ENCODE measurements at places on chromosomes 1 and 21. TPM values are rescaled to one million over a fixed set of nuclear protein-coding genes. Genes with fewer than 3 reads are reported as not detected.

DNA sequence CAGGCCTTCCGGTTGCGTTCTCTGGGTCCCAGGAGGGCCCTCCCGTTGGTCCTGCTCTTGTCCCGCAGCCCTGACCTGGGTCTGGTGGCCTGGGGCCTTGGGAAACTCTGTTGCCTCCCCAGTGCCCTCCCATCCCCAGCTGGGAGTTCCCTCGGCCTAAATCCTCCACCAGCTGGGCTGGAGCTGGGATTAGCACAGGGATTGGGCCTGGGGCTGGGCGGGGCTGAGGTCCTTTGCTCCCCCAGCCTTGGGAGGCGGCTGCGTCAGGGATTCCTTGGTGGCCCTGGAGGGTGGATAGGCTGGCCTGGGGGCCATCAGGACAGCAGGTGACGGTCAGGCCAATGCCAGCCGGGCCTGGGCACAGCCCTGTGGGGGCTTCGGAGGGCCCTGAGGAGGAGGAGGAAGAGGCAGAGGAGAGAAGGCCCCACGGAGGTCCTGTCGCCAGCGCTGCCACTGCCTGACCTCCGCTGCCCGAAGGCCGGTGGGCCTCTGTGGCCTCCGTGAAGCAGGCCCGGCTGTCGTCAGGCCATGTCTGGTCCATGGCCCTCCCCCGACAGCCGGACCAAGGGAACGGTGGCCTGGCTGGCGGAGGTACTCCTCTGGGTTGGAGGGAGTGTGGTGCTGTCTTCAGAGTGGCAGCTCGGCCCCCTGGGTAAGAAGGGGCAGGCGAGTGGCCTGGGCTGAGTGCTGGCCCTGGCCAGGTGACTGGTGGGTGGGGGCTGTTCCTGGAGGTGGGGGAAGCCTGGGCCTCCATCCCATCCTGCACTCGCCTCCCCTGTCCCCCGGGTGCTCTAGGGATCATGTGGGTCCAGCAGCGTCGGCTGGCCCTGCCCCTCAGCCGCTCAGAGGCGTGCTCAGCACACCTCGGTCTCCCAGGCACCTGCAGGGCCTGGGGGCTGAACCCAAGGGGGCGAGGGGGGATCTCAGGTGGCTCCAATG is at the start of gene PLCH2:
Gene PLCH2, plus strand, starts transcription at position 229 of the 939 bp plus-strand sequence. Its CDS starts 300 bp downstream, at position 529.
- DNase-seq: no peak

DNA sequence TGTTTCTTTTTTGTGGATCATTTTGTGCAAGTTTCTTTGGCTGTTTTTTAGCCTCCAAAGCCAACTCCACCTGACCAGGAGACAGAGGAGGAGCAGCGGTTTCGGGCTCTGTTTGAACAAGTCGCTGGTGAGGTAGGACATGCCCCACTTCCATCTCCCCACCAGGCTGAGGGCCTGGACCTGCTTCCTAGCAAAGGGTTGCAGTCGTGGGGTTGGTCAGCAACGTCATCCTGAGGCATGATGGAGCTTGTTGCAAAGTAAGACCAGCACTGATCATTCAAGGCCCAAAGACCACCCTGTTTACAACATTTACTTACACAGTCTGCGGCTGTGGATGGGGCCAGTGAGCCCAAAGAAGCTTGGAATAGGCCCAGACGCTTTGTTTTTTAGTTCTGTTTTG is 40.3 kb downstream of the CAPN9 start:
- DNase-seq: no peak

GRCh38 chr21:36966821-36967768 is 626 bp upstream of the HLCS start:
- no peak for DNase-seq

GRCh38 chr21:37005548-37006485 is 685 bp upstream of the RIPPLY3 start:
- DNase-seq: no peak

The IGSF9 gene
- 3.1 TPM for polyA plus RNA-seq

GRCh38 chr1:112862753-112863426 is 93.1 kb downstream of the SLC16A1 start:
- no peak for DNase-seq

The TNNI3K gene
- polyA plus RNA-seq: 0.32 TPM

The CHRM3 gene
- 0.54 TPM for polyA plus RNA-seq

- no peak for DNase-seq
Measured at GRCh38 chr1:105865546-105865945, 1190.9 kb upstream of the PRMT6 start.

DNA sequence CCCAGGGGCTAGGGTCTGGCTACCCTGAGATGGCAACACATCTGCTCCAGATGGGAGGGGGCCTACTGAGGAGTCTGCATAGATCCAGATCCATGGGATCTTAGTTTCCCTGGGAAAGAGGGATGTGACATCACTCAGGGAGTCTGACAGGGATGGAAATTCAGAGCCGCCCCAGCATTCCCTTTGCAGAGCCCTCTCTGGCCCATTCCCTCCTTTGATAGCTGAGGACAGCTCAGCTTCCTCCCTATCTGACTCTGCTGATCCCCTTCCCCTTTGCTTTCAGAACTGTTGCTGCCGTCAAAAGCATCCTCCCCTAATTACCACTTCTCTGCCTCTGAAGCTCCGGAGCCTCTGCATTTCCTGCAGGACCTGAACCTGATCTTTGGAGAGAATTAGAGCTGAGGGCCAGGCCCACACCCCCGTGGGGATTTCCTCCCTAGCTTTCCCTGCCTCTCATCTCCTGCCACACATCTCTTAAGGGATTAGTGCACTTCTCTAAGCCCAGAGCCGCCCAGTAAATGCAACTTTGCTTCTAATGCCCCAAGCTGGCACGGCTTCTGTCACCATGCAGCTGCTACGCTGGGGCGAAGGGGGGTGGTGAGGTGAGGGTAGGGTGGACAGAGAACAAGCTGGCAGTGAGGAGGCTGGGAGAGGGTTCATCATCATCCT is 9.5 kb upstream of the ASCL5 start:
- DNase-seq: no peak

DNA sequence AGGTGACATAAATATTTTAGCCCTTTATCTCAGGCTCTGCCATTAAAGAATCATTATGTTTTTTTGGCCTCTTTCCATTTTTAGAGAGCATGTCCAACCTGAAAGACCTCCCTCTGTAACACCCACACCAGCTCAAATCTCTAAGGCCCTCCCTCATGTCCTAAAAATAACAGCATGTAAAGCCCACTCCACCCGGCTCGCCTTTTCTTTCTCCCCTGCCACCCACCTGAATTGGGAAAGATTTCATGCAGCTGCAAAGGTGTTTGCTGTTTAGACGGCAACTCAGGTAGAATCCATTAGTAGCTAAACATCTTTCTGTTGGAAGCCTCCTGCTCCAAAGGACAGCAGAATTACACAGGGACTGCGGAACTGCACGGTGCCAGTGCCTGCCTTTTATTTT is 79.9 kb downstream of the DMRTA2 start:
- DNase-seq: no peak

The LORICRIN gene
- polyA plus RNA-seq: not detected

- DNase-seq: no peak
Measured at GRCh38 chr1:223227486-223228196, 84.6 kb upstream of the TLR5 start.

DNA sequence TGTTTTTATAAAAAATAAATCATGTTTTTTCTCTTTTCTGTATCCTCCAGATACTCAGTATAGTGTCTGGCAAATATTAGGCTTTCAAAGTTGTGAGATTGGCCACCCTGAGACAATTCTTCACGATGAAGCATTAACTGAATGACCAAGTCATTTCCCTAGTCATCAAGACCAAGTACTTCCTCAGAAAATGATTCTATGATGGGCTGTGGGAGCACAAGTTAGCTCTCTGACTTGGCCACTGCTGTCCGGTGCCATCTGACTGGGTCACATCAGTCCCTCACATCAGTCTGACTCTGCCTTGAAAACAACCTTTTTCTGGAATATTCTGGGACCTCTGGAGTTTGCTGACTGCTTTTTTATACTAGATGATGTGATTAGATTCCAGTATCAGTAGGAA is 13.5 kb upstream of the YRDC start:
- no peak for DNase-seq

The TRIM63 gene
- polyA plus RNA-seq: 1.3 TPM

The SFPQ gene
- 149 TPM for polyA plus RNA-seq

The MCOLN3 gene
- 1.2 TPM for polyA plus RNA-seq

GRCh38 chr1:27372808-27373690 is 1.6 kb downstream of the FCN3 start:
- no peak for DNase-seq

- DNase-seq: no peak
Measured at GRCh38 chr1:52403566-52404115, 582 bp downstream of the ORC1 start.

- no peak for DNase-seq
Measured at GRCh38 chr1:94595658-94596057, 54.1 kb upstream of the F3 start.

- DNase-seq: no peak
Measured at GRCh38 chr1:76500116-76500515, 367.2 kb upstream of the ST6GALNAC5 start.

DNA sequence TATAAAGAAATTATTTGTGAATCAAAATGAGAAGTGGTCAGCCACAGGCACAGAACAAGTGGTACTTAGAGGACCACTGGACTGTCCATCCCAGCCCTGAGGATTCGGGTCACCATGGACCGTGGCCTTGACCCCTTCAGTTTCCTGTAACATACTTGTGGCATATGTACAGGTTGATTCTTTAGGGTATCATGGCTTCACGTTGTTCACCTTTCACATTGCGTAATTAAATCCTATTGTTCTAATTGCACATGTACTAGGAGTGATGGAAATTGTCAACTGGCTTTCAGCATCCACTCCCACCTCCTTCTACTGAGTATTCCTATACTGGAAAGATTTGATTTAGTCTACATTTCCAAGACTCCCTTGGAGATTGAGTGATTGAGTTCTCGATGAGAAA is 148.3 kb upstream of the GJB5 start:
- DNase-seq: no peak

- DNase-seq: no peak
Measured at GRCh38 chr1:18536915-18537314, 56.2 kb downstream of the KLHDC7A start.

GRCh38 chr1:24369199-24369598 is 44.4 kb downstream of the STPG1 start:
- no peak for DNase-seq

GRCh38 chr1:156492591-156493080 is 7.9 kb downstream of the MEF2D start:
- DNase-seq: no peak

The MYCL gene
- 9.0 TPM for polyA plus RNA-seq

The APOBEC4 gene
- polyA plus RNA-seq: not detected

GRCh38 chr1:77273891-77274290 is 7.9 kb upstream of the AK5 start:
- no peak for DNase-seq

- DNase-seq: no peak
Measured at GRCh38 chr1:1755426-1755825, 22.8 kb downstream of the NADK start.

- no peak for DNase-seq
Measured at GRCh38 chr1:35449334-35450008, 107.7 kb downstream of the KIAA0319L start.

DNA sequence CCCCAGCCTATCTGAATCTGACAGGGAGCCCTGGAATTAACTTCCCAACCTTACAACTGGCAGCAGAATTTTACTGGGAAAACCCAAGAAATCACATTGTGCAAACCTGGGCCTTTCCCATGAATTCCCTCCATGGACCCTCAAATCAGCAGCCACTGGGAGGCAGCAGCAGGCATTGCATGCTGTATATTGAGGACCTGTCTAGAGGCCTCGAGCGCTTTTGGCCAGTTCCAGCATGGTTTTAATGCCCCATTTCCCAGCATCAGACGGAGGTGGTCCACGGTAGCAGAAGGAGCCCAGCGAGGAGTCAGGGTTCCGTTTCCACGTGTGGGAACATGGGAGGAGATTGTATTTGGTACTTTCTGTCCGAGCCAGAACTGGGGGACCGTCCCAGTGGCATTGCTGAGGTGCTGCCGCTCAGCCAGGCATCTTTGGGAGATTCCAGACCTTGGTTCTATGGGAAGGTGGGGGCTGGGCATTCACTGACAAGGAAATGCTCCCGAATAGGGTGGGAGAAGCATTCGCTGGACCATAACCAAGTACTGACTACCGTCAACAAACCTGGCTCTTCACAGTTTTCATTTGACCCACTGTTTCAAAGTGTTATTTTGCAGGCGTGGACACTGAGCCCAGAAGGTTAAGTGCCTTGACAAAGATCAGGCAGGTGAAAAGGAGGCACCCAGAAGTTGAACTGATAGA is 15.9 kb downstream of the BMP8A start:
- DNase-seq: no peak

The DISP1 gene
- 7.5 TPM for polyA plus RNA-seq
